ENCODE measurements at places on chromosomes 4 and X. TPM values are rescaled to one million over a fixed set of nuclear protein-coding genes. Genes with fewer than 3 reads are reported as not detected.

The BBS12 gene
- total RNA-seq = 3.2 TPM

GRCh38 chr4:6622744-6623143 lies 17.7 kb upstream of the MRFAP1 start:
- DNase-seq = no peak

GRCh38 chr4:140257461-140258305 lies 103.7 kb upstream of the MAML3 start:
- no peak for DNase-seq

- no peak for DNase-seq
Observed at GRCh38 chr4:155735496-155735895, 23.3 kb upstream of the GUCY1B1 start.

DNA sequence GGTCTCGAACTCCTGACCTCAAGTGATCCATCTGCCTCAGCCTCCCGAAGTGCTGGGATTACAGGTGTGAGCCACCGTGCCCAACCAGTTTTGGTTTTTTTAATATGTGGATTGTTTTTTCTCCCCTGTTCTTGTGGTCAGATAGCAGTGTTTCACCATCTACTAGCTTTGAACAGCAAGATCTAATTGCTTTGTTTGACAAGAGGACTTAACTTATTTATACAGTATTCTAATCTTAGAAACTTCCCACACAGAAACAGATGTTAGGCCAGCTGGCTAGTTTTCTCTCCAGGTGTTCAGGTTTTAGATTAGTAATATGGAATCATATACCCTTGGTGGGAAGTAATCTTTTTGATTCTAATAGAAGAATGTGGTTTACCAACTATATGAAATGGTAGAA lies 12.9 kb downstream of the ING2 start:
- DNase-seq = no peak

Data from mesothelial cell of epicardium (in vitro differentiated cells).